ENCODE measurements at places on chromosomes 6 and 20. TPM values are rescaled to one million over a fixed set of nuclear protein-coding genes. Genes with fewer than 3 reads are reported as not detected.

- DNase-seq: peak; percentile 28
Observed at GRCh38 chr6:13526727-13527670, 39.6 kb upstream of the GFOD1 start.

Gene TSBP1
- total RNA-seq: not detected

DNA sequence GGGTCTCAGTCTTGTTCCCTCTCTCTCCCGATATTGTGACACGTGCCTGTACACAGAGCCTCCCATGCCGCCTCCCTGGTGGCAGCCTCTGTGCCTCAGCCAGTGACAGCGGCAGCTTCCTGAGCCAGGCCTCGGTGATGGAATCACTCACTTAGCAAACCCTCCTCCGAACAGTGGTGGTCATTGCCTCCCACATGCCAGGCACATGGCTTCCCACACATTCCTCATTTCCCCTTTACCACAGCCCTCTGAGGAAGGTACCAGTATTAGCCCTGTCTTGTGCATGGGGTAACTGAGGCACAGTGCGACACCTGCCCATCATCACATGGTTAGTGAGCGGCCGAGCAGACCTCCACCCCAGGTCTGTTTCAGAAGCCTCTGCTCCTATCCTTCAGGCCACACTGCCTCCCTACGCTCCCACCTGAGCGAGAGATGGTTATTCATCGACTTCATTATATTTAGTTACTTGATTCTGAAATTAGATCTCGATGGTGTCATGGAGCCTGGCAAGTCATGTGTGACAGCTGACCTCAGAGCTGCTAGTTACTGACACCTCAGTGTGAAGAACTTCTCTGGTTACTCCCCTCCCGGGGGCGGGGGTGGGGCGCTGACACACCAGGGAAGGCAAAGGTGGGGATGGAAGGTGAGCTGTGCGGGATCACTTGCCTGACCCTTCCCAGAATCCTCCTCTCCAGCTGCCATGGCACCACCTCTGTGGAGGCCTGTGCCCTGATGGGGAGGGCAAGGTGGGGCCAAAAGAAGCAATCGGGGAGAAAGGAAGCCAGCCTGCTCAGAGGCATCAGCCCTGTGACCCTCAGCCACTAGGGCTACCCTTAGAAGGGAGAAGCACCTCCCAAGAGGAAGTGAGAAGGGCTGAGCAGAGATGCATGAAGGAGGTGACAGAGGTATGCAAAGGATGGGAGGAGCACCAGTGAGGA is 17.9 kb downstream of the MDGA1 start:
- DNase-seq: no peak

Gene KIF6
- not detected for total RNA-seq

- no peak for DNase-seq
Observed at GRCh38 chr6:150314230-150315188, 54.3 kb upstream of the IYD start.

DNA sequence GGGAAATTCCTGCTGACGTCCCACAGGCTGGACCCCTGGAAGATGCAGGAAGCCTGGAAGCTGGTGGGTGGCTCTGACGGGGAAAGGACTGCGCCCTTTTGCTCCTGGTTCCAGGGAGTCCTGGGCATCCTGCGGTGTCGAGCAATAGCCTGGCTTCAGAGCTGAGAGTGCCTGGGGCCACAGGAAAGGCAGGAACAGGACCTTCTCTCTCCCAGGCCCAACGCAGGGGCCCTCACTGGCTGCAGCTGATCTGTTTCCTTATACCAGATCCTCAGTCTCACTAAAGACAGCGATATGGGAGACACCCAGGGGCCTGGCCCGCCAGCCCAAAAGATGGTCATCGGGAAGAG is 1.4 kb downstream of the B3GALT4 start:
- DNase-seq: no peak

- no peak for DNase-seq
Observed at GRCh38 chr20:62508641-62509051, 32.9 kb upstream of the GATA5 start.

DNA sequence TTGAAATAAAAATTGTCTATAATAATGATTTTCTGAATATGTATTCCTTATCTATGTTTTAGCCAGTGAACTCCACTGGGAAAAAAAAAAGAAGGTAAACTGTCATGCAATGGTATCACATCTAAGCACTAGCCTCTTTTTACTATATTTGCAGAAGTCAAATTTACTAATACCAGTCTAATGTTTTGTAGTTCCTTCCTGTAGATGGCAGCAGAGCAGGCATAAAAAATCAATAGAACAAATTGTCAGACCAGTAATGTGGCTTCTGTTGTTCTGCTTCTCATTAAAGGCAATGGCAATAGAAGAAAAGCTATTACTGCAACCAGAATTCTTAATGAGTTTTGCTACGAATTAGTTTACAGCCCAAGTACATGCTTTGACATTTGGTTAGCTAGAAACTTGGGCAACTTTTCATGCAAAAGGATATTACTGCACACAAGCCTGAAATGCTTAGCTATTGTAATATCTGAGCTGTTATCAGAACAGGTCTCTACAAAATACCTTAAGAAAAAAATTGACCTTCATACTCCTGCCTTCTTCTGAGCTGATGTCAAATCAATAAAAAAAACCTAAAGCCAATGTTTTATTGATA is 476.9 kb downstream of the KHDRBS2 start:
- no peak for DNase-seq

DNA sequence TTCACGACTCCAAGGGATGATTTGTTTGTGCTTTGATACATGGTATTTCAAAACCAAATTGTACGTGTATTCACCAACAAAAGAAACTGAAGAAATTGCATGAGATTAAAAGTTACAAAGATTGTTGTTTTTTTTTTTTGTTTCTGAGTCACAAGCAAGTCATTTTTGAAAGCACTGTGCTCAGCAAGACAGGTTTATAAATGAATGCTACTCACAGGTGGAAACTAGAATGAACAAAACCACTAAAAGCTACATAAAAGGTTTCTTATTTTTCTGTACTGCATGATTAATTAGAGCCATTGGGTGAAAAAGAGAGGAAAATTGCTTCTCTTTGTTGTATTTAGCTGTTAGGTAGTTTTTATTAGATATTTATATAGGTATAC is 90.2 kb upstream of the RIPOR2 start:
- DNase-seq: no peak
